ENCODE measurements at places on chromosomes 7 and 10.

GRCh38 chr7:132554446-132554845 is 21.8 kb downstream of the PLXNA4 start:
- no peak for DNase-seq

DNA sequence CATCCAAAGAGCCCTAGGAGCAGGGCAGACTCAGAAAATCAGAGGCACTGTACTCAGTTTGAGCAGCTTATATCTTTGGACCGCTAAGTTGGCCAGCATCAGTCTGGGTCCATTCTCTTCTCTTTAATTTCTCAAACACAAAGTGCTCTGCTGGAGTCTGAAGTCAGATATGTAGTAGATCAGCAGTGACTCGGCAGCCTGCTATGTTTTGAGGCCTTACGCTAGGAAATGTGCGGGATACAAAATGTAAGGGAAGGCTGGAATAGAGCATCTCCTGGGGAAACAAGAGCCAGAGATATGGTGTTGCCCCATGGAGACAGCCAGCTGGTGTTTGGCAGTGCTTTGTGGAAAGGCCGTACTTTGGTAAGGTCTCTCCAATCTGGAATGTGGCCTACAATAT is 60.6 kb upstream of the VKORC1L1 start:
- DNase-seq = no peak

DNA sequence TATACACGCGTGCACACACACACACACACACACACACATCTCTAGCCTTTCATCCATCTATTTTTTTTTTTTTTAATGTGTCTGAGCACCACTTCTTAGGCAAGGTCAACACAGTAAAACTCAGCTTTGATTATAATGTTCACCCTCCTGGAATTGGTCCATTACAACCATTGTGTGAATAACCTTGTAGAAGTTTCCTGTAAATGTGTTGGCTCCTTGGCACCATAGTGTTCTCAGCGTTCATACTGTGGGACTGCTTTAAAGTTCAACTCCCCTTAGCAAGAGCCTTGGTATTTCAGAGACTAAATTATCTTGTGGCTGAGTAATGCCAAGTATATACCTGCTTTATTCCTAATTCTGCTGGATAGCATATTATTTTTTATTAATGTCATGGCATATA is 106.3 kb upstream of the PRPS1L1 start:
- no peak for DNase-seq

DNA sequence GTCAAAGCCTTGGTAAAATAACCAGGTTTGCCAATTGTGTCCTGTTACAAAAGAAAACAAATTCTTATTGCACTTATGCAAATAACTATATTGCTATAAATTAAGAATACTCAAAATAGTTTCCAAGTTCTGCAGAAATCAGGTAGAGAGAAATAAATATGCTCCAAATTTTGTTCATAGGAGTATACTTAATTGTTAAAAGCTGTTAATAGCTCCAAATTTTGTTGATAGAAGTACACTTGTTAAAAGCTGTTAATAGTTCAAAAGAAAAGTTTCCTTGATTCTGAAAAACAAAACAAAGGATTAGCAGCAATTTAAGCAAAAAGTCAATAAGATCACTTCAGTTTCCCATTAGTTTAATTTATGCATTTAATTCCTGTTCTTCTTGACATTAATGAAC is 46.4 kb upstream of the ZNF138 start:
- no peak for DNase-seq

DNA sequence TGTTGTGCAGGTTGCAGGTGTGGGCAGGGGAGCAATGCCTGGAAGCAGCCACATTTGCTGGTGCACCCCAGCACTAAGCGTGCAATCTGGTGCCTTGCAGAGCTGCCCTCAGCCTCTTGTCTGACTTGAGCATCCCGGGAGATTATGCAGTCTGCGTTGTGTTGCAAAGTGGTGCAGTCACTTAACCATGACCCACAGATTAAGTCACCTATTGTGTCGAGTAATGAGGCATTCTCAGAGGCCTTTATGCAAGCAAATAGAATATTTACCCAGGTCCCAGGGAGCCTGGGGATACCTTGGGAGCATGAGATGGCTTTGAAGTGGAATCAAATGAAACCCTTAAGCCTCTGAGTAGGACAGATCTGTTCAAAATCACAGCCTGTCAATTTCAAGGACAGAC is 529.0 kb downstream of the TYW1 start:
- DNase-seq = no peak

DNA sequence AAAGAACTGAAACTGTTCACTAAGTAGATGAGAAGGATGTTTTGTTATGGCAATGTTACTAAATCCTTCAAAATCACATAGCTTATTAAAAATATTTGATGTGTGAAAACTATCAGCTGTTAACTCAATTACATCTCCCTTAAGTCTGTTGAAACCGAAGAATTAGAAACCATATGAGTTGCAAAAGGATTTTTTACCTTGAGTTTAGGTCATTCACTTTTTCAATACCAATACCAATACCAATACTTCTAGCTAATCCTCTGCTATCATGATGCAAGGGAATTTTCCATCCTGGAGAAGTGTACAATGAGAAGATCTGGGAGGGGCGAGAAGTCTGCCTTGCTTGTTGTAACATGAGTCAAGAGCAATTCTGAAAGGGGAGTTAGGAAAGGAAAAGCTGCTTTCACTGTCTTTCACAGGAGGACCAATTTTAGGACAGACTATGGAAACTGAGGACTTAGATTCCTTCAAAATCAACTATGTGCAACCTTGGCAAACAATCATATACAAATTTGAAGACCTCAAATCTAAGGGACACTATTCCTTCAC is 199.7 kb downstream of the IMMP2L start:
- no peak for DNase-seq

DNA sequence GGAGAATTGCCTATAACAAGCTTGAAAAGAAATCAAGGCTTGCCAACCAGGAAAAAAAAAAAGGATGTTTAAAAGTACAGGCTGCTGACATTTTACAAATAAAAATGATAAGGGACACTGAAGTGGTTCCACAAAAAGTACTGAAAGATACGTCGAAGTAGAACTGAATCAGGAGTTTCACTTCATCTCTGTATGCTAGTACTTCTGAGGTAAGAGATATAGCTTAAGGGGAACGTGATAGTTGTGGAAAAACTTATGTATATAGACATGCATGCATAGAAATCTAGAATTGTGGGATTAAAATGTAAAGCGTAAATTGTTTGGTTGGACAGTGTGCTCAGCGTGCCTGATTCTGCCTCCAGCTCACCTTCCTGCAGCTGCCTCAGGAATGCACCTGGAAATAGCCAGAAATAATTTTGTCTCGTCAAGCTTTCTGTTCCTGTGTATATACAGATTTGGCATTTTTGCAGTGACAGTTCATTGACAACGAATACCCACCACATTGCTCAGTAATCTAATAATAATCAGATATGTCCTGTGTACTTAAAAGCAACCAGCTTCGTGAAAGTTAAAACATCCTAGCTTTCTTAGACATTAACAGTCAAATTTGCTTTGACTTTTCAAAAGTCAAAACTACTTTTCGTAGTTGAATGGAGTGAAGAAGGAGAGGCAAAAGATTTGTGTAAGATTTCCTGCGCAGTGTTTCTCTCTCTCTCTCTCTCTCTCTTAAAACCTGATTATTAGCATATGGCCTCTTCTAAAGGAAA is 1.4 kb downstream of the SOSTDC1 start:
- no peak for DNase-seq

GRCh38 chr10:126252884-126253610 is 135.2 kb downstream of the ADAM12 start:
- no peak for DNase-seq

DNA sequence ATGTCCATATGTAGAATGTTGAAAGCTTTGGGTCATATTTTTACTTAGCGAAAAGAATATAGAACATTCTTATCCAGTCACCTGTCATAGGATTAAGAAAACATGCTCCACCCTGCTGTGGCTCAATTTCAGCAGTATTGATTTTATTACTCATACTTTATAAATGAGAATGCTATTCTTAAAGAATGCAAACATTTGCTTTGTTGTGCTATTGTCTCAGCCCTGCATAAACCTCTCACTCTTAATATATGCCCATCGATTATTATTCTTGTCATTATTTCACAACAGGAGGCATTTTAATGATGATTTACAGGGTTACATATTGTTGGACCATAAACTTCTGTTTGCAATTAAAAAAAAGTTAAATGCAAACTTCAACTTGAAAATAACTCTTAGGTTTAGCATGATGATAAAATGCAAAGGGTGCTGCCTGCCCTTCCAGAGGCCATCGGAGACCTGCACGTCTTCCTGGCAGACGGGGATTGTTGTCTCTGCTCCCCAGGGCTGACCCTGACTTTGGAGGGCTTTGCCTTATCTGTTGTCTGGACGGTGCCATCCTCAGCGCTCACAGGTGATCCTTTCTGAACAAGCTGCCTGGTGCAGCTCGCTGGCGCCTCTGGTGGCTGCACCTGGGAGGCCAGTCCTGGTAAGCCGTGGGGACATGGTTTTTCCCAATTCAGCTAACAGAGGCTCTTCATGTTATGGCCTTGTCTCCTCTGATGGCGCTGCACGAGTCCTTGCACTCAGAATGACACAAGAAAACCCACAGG is 50.0 kb upstream of the SHH start:
- no peak for DNase-seq

DNA sequence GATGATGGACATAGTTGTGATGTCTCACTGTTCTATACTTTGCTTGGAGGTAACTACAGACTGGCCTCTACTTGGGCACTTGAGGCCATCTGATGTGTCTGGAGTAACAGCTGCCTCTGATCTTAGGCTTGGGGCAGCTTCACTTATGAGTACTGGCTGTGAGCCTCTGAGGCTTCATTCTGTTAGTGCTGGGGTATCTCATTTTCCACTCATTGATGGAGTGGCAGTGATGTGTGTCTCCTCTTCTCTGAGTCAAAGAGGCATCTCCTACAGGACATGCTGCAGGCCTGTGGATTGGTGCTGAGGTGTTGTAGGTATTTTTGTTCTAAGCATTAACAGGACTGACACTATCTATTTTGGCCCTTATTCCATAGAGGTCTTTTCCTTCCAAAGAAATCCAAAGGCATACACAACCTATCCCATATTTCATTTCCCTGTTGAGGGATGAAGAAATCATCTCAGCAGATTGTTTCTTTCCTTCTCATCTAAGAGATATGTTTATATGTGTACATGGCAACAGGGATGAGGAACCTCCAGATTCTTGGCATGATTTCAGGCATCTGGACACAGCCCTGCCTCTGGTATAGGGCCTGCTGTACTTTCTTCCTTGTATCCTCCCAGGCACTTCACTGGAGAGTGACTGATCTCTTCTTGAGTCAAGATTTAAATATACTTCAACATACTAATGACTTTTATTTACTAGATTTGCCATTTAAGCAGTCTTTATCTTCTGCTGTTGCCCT is 65.7 kb upstream of the NOBOX start:
- DNase-seq = no peak

GRCh38 chr7:24926623-24927524 is 53.1 kb downstream of the OSBPL3 start:
- no peak for DNase-seq

GRCh38 chr7:150978126-150978789 is at the start of gene KCNH2:
Gene KCNH2, minus strand, starts transcription at chr7:150978321. Its CDS starts 408 bp downstream, at chr7:150977913.
- no peak for DNase-seq

GRCh38 chr7:2966466-2967078 is 77.1 kb downstream of the CARD11 start:
- no peak for DNase-seq

DNA sequence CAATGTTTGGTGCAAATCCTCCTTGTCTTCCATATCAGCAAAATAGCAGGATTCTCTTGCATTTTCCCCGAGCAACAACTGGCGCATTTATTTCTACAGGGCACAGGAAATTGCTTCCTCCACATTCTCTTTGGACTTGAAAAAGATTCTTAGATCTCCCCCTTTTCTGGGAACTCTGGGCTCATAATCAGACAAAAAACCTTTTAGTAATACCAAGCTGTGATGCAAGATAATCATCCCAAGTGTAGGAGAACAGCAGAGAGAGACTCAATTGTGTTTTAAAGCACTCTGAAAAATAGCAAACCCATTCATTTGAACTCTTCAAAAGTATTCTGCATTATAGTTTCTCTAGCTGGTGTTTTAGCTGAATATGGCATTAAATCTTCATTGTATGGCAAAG is 419.6 kb upstream of the NPVF start:
- no peak for DNase-seq

GRCh38 chr10:88386821-88387773 is 196.0 kb downstream of the RNLS start:
- DNase-seq = peak; percentile 80

GRCh38 chr7:151172273-151173141 is 5.0 kb upstream of the GBX1 start:
- peak; percentile 61 for DNase-seq

DNA sequence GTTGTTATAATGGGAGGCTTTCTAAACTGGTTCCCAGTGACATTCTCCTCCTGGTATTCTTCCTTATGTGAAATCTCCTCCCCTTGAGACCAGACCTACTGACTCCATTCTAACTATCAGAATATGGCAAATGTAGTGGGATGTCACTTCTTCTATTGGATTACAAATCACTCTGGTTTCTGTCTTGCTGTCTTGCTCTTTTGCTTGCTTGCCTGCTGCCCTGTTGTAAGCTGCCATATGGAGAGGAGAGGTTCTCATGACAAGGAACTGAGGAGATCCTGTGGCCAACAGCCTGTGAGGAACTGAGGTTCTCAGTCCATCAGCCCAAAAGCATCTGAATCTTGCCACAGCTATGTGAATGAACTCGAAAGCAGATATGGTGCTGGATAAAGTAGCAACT is 4.7 kb upstream of the NRCAM start:
- no peak for DNase-seq

- DNase-seq = no peak
Observed at GRCh38 chr10:108684431-108684830, 1238.9 kb downstream of the XPNPEP1 start.

DNA sequence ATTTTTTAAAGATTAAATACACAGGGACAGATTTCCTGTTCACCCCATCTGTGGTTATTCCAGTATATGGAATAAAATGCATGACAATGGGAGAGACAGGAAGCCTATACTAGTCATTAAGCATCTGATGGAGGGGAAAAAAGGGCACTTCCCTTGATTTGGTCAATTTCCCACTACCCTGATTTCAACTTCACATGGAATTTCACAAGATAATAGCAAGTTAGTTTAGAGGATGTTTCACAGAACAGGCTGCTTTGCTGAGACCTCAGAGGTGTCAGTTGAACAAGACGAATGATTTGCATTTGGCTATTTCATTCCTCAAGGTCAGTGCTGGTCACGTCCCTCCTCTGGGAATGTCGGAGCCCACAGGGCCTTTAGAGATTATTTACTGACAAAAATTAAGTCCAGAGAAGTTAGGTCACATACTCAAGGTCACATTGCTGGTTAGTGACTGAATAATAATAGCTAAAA is 4.7 kb upstream of the ITPRIP start:
- no peak for DNase-seq
